NCI-H1105 treated with DMSO at 0.1 percent for 48 hours (cell line): ENCODE measurements at places on chromosomes 6 and 20.

- no peak for DNase-seq
Measured at GRCh38 chr6:63391203-63391970, 71.6 kb upstream of the LGSN start.

- DNase-seq = peak; percentile 90
Measured at GRCh38 chr20:48921168-48921882, at the start of gene ARFGEF2. ARFGEF2 (plus strand) TSS chr20:48921711; CDS start chr20:48921890, 179 bp downstream.

DNA sequence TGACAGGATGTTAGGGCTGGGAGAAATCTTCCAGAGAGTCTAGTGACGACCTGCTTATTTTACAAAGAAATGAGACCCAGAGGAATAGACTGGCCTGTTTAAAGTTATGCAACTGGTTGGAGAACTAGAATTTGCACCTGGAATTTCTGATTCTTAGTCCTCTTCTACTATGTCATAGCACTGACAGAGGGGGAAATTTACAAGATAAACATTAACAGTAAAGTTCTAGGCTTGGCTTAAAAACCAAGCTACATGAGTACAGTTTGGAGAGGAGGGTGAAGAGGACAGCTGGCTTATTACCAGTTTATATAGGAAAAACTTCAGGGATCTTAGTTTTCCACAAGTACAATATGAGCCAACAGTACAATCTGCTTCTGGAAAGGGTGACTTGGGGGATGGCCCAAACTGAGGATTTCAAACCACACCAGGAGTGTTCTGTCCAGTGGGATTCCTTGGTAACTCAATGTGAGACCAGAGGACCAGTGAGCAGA, 269.6 kb downstream of the CD109 start:
- DNase-seq = no peak

GRCh38 chr6:19320111-19320581, 517.0 kb upstream of the ID4 start:
- no peak for DNase-seq

- no peak for DNase-seq
Measured at GRCh38 chr6:170108456-170108855, 182.4 kb downstream of the DLL1 start.

DNA sequence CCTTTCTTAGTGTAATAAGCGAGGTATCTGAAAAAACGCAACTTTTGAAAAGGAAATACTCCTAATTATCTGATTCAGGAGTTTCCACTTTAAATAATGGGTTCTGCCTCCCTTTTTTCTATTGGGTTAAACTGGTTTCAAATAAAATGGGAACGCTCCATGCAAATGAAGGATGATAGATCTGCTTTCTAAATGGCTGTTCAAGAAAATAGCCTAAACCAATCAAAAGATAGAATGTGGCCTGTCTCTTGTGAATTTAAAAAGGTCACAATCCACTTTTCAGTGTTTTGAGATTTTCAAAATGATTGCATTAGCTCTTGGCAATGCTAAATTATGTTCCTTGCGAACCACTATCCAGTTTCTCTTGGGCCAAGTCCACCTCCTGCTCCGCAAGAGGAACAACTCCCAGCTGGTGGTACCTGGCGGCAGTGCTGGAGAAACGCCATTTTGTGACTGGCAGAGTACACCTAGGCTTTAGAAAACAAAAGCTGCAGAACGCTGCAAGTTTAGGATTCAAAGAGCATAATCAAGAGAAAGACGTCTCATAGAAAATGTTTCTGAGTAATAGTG, 56.7 kb downstream of the TRIM38 start:
- DNase-seq = no peak

DNA sequence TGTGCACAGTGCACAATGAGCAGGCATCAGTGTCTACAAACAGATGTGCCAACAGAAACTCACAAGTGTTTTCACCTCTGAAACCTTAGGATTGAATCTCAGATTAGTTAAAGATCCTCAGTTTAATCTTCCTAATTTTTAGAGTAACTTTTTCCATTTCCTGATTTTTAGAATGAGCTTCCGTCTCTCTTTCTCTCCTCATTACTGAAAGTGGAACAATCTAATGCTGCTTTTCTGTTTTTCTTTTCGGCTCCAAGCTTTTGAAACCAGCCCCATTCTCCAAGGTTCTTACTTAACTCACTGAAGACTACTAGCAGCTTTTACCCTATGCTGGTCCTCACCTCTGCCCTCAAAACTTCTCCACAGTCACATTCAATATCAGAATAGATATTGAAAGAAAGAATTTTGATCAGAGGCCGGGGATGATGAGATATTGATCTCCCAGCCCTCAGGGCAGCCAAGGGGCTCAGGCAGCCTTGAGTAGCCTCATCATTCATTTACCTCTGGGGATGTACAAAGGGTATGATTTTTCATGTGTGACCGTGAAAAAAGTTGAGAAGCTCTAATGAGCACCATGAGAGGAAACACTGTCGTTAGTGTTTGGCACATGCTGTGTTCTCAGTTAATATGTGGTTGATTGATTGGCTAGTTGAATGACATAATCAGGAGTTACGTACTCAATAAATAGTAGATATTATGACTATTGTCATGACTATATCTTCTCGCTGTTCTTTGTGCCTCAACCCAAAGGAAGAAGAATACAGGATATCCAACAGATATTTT, 11.9 kb upstream of the STK38 start:
- no peak for DNase-seq

DNA sequence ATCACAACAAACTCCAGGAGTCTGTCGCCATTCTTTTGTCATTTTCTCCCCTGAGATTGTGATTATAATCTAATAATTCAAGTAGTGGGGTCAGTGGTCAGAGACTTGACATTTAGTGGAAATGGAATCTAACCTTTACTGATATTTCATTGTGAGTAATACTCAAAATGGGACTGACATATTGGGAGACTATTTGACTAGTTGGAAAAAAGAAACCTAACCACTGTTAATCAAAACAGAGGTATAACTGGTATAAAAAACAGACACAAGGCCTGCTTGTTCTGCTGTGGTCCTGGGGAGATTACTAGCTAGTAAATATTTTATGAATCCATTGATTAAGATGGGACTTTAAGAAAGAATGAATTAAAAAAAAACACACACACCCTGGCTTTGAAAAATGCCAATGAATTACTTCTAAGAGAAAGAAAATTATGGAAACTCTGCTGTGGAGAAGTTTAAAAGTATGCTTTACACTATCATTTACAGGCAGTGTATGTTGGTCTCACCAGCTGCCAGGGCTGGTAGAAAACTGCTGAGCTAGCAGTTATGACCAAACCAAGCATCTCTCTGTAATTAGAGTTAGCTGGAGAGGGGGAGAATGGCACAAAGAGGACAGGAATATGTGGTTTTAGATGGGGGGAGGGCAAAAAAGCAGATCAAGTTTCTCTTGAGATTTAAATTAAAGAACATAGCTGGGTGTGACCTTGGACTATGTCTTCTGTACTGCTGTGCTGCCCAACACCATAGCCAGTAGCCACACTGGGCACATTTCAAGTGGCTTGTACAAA, 103.7 kb downstream of the FYN start:
- DNase-seq = peak; percentile 41

DNA sequence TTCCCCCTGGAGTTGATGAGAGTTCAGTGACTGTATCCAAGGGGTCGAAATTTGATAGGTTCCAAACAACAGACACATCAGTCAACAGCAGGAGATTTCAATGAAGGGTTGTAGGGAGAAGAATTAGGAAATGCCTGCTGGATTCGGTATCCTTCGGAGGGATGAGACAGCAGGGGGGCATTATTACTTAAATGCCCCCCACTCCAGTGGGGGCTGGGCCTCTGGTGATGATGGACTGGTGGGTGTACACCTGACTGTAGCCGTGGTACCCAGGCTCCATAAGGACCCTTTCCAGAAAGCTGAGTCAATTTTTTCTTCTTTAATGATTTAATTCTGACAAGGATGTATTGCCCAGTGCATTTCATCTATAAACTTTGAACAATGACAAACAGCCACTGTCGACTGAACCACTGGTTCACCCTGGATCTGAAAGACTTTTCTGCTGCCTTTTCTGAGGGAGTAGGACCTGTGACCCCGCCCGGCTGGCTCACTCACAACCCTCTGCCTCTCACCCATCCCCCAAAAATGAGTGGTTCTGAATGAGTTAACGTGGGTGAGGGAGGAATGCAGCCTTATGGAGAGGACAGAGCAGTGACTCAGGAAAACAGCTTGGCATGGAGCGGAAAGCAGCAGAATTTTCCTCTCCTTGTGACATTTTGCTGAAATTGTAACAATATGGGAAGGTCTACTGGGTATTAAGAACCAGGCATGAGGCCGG, 41.0 kb downstream of the ZMYND8 start:
- peak; percentile 50 for DNase-seq

- DNase-seq = no peak
Measured at GRCh38 chr6:31792761-31793171, 2.8 kb downstream of the VARS1 start.

- DNase-seq = no peak
Measured at GRCh38 chr6:155955038-155955437, 499.4 kb upstream of the NOX3 start.

DNA sequence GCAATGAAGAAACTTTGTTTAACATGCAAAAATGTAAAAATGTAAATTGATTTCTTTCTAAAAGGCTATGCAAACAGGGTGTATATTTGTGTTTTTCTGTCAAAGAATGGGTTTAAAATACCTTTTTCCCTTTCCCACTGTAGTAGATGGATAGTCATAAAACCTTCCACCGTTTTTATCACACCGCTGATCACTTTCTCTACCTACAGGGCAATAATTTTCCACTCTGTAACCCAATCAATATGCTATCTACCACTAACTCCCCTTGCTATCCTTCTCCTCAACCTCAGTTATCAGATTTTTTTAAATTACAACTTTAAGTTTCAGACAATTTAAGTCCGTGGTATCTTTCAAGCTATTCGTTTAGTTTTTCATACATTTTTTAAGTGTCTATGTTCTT, 91.4 kb upstream of the ARID1B start:
- no peak for DNase-seq

DNA sequence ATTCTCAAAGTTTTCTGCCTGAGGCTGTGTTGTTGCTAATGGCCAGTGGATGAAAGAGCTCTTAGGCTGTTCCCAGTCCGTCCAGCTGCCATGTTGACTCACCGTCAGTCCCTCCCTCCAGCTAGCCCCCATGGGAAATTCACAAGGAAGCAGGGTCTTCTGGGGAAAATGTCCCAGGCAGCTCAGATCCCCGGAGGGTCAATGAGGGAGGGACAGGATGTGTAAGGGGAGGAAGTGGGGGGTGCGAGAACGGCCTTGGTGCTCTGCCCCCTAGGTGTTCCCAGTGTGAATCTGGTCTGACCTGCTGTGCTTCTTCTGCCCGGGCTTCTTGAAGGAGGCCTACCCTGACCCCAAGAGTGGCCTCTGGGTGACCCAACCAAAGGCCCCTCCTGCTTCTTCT, 65.9 kb downstream of the CEBPB start:
- DNase-seq = no peak

GRCh38 chr20:1337441-1337840, 8.5 kb upstream of the SDCBP2 start:
- no peak for DNase-seq

- DNase-seq = no peak
Measured at GRCh38 chr6:1091900-1092299, 220.0 kb upstream of the FOXQ1 start.

- no peak for DNase-seq
Measured at GRCh38 chr20:49675368-49676151, 38.1 kb downstream of the B4GALT5 start.

DNA sequence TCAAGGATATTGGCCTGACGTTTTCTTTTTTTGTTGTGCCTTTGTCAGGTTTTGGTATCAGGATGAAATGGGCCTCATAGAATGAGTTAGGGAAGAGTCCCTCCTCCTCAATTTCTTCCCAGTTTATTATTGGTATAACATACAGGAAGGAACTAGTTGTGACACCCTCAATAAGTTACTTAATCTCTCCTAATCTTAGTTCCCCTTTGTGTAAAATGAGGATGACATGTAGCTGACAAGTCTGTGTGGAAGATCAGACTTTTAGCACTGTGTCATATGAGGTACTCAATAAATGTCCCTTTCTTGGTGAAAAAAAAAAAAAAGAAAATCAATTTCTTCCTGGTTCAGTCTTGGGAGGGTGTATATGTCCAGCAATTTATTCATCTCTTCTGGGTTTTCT, 155.8 kb downstream of the PDE7B start:
- no peak for DNase-seq

DNA sequence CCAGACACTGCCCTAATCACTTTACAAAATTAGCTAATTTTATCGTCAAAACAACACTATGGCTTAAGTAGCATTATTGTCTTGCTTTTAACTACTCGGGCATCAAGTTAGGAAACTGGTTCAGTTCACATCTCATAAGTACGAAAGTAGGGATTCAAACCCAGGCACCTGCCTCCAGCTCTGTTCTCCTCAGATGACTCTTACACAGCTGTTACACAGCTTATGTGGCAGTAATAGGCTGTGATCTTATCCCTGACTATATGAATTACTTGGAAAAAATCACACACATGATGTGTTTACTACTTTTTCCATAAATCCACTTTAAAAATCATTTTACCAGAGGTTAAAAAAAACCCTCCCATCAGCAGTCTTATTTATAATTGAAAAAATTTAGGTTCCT, 389.2 kb upstream of the FLRT3 start:
- no peak for DNase-seq

DNA sequence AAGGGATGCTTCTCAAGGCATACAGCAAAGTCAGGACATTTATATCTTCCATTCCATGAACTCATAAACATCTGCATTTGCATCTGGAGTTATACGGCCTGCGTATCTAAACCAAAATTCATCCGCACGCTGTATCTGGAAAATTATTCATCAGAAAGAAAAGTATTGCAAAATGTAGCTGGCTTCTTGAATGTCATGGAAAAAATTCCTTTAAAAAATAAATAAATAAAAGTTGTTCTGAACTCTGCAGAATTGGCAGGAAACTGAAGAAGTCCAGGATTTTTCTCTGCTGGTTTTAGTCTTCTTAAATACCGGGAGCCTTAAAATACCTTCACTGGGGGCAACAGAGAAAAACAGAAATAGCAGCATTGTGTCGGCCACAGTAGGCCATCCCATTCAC, 23.7 kb upstream of the FOXF2 start:
- DNase-seq = no peak

DNA sequence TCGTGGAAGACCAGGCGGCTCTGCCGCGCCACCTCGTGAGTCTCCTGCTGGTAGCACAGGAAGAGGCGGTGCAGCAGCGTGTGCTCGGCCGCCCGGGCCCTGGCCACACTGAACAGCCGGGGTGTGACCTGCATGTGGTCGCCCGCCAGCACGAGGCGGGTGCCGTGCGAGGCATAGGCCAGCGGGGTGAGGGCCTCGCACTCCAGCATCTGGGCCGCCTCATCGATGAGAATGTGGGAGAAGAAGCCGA, 7.0 kb downstream of the HELZ2 start:
- no peak for DNase-seq

DNA sequence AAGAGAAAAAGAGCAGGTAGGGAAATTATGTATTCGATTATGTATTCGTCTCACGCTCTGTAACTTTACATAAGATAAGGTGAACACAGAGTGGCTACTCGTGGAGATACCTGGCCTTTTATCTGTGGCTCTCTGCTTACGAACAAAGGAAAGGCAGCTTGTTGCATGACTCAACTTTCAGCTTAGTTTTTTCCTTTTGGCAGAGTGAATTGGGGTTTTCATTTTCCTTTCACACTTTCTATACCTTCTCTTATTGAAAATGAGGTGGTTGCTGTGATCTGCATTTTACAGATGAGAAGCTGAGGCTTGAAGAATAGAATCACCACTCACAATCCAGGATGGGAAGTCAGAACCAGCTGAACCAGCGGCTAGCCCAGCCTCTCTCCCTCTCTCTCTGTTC, 13.3 kb upstream of the KCNK15 start:
- no peak for DNase-seq
